ENCODE measurements at places on chromosomes 12 and 14. TPM values are rescaled to one million over a fixed set of nuclear protein-coding genes. Genes with fewer than 3 reads are reported as not detected.
A peak's percentile ranks its signal among the peaks of the same experiment; 100 is the strongest.

Gene GNB3
- 3.0 TPM for polyA plus RNA-seq

Gene ANKS1B
- polyA plus RNA-seq, result not detected

Gene CCDC197
- not detected for polyA plus RNA-seq

Gene CMA1
- not detected for polyA plus RNA-seq

Gene KRT81
- polyA plus RNA-seq, result 0.14 TPM

Gene CD163L1
- polyA plus RNA-seq, result 1.3 TPM

Gene C12orf50
- polyA plus RNA-seq, result not detected

Gene GPD1
- 0.09 TPM for polyA plus RNA-seq

- DNase-seq, result no peak
Measured at GRCh38 chr12:128059621-128060370, 207.2 kb upstream of the TMEM132C start.

DNA sequence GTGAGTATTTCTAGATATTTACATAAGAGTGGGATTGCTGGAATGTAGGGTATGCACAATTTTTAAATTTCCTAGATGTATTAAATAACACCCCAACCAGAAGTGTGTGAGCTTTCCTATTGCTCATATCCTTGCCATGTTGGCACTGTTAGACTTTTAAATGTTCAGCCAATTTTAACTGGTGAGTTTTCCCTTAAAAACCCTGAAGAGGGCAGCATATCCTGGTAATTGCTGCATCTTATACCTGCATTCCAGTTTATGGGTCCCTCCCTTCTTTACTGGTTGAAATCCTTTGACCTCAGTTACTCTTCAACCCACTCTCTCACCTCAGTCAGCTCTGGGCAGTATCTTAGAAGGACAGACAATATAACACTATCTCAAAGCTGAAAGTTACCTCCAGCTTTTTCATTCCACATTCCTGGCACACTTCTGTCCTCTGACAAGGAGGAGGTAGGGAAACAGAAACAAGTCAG lies 270.6 kb downstream of the PAWR start:
- peak; percentile 69 for DNase-seq

DNA sequence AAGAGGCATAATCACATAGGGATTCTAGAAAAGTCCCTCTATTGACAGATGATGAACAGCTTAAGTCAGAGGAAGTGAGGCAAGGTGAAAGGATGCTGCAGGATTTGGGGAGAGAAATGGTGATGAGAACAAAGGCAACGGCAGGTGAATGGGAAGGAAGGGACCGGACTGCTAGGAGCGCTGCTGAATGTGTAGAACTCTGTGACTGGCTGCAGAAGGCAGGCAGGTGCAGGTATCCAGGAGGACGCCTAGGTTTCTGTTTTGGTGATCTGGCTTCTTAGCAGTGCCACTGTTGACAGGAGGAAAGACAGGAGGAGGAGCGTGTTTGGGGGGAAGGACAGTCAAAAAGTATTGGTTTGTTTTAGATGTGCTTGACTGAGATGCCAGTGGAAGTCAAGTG lies 58.4 kb upstream of the TTC7B start:
- no peak for DNase-seq

DNA sequence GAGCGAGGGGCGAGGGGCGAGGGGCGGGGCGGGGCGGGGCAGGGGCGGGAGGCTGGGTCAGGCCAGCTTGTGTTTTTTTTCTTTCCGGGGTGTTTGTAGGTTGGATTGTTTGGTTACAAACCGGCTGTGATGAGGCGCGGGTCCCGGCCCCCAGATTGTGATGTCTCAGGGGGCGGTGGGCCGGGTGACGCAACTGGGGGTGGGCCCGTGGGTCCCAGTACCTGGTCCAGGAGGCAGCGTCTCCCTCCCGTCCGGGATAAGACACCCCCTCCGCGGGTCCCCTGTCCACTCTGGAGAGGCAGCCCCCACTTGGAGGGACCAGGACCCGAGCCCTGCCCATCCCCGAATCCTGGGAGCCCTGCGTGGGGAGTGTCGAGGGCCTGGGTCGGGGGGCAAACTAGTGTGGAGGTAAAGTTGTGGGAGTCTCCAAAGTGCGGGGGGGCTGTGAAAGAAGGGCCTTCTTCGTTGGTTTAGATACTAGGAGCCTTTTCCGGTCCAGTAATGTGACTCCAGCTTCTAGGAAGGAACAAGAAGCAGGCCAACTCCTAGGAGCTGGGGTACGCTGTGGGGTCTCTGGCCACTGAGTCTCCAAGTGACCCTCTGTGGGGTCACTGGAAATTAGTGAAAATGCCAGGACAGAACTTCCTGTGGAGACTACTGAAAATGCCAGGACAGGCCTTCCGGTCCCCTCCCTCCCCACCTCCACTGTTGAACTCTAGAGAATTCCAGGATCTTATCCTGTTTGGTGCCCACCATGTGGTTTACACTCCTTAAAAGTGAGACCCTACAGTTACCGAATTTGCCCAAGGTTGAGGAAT lies 579 bp upstream of the CLMN start:
- no peak for DNase-seq

- no peak for DNase-seq
Measured at GRCh38 chr14:68340262-68340661, 452.6 kb downstream of the ZFP36L1 start.

DNA sequence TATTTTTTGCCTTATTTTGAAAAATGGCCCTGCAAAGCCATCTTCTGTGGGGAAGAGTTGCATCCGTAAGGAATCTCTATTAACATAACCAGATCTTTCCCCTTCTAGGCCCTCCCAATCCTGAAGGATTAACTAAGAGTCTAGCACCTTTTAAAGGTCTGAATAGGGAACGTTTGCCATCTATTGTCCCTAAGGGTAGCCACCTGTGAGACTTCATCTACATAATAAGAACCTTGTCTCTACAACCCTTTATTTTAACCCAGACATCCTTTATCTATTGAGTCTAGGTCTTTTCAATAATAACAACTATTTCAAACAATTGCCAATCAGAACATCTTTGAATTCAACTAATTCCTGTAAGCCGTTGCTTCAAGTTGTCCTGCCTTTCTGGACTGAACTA lies 4.4 kb downstream of the EDDM3B start:
- no peak for DNase-seq

- DNase-seq, result no peak
Measured at GRCh38 chr12:79322905-79323304, 367.9 kb downstream of the PAWR start.

DNA sequence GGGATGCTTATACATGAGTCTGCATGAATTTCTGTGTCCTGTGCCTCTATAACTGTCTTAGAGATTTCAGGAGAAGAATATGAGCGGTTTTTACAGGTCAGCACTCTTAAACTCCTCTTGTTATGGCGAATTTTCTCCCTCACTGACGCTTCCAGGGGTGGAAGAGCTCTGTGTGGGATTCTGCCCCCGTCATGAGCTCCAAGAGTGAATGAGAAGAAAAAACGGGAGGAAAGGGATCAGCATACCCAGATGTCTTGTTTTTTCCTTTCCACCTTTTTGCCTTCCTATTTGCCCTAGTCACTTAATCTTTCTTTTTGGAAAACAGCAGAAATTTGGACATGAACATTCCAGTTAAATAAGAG lies 651 bp downstream of the PFKM start:
- DNase-seq, result no peak

- no peak for DNase-seq
Measured at GRCh38 chr14:67562025-67562775, 29.1 kb downstream of the PLEKHH1 start.

- no peak for DNase-seq
Measured at GRCh38 chr14:80475074-80475473, 263.8 kb upstream of the DIO2 start.

DNA sequence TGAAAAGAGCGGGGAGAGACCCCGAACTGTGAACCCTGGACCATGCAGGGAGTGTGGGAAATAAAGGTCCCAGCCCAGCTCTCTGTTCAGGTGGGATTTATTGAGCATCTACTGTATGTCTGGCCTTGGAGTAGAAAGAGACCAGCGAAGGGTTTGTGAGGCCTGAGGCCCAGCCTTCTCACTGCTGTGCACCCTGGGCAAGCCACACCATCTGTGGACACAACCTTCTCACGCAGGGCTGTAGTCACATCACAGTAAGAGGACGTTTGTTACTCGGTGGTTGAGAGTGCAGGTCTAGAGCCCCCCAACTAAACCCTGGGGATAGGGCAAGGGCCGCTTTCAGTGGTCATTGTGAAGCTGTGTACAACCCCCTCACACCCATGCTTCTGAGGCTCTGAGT lies 18.2 kb downstream of the FAM222A start:
- no peak for DNase-seq

DNA sequence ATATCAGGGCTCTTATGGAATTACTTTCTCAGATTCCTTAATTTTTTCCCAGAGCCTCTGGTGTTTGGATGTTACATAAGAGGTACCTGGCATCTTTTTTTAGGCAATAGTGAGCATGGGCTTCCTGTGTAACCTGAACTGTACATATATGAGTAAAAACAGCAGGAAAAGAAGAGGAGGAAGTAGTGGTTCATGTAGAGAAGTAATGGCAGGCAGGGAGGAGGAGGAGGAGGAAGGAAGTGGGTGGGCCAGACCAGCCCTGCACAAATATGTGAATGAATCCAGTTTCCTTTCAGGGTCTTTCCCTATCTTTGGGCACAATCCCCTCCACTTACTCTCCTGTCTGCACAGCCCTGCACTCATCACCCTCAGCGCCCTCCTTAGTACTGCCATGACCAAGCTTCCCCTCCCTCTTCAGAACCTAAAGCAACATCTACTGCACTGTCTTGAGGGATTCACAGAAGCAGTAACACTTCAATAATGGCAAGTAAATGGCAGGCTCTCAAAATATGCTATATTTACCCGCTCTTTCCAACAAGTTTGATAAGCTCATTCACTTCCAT lies 40.9 kb upstream of the GSG1 start:
- DNase-seq, result no peak

- no peak for DNase-seq
Measured at GRCh38 chr12:267581-268482, 5.2 kb upstream of the SLC6A13 start.

- DNase-seq, result no peak
Measured at GRCh38 chr14:23660290-23661226, 24.4 kb downstream of the DHRS2 start.

- no peak for DNase-seq
Measured at GRCh38 chr12:132475304-132476037, 14.5 kb upstream of the FBRSL1 start.

- no peak for DNase-seq
Measured at GRCh38 chr12:95582230-95583058, 31.2 kb upstream of the USP44 start.

GRCh38 chr12:67921286-67921685 lies 68.0 kb upstream of the IFNG-AS1 start:
- DNase-seq, result peak; percentile 73

GRCh38 chr12:85405781-85406522 lies 125.9 kb downstream of the ALX1 start:
- DNase-seq, result peak; percentile 5

DNA sequence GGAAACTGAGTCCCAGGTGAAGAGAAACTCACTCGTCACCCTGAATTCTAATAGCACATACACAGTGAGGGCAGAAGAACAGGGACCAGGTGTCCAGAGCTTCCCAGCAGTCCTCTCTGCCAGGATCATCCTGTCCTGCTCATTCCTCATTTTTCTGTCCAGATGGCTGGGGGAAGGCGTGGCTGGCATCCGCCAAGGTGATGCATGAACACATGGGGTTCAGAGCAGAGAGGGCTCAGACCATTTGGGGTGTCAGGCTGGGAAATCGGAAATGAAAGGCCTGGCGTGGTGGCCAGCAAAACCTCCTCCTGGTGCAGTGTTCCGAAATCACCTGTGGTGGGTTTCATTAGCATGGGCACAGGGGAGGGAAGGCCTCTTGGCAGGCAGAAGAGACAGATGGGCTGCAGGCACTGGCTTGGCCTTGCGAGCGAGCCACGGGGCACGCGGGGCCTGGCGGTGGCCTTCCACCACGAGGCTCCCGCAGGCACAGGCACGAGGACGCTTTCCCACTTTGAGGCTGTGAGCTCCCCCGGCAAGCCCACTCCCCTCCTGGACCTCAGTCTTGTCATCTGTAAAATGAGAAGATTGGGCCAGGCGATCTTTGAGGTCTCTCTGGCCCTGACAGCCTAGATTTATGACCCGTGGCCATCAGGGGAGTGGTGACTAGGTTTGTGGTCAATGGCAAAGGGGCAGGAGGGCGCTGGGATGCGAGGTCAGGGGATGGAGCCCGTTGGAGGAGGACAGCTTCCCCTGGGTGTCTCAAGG lies 68.5 kb downstream of the TSPAN9 start:
- DNase-seq, result no peak

- no peak for DNase-seq
Measured at GRCh38 chr12:43151441-43151981, 400.5 kb downstream of the ADAMTS20 start.

- DNase-seq, result no peak
Measured at GRCh38 chr14:60079723-60080122, 12.0 kb upstream of the PCNX4 start.

DNA sequence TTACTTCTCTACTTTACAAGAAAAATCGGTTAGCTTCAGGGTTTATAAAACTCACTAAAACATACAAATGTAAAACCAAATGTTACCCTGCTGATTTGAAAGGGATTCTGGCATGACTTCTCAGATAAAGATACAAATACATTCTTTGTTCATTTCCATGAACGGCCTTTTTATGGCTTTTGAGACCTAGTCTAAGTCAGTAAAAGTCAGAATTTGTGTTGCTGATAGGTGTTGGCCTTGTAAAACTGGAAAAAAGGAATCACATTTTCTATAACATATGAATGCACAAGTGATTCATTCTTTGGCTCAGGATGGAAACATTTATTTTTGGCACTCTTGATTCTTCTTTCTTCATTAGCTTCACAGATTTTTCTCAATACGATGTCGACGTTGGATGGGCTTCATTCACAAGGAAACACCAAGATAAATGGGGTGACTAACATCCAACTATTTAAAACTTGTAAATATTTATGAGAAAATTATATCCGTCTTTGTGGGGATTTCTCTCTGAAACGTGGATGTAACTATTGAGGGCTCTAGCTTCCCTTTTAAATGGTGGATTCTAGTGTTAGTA lies 27.0 kb upstream of the CPM start:
- DNase-seq, result no peak

DNA sequence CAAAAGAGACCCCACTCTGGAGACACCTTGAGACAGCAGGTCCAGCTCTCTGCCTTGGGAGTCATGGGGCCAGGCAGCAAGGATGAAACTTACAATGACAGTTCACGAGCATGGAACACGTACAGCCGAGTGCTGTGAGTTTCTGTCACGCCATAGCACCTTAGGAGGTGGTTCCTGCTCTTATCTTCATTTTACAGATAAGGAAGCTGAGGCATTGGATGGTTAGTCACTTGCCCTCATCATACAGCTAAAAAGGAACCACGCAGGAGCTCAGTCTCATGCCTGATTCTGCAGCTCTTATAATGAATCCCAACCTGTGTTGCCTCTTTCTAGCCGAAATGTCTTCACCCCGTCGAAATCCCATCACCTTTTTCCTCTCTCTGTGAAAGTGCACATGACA lies 39.9 kb downstream of the C14orf132 start:
- no peak for DNase-seq

- no peak for DNase-seq
Measured at GRCh38 chr12:64061868-64062375, 160.2 kb downstream of the KICS2 start.

- DNase-seq, result no peak
Measured at GRCh38 chr12:81530352-81530751, 228.8 kb downstream of the PPFIA2 start.
